8988T (cell line): ENCODE measurements at places on chromosomes 11 and 22.

- DNase-seq: no peak
Observed at GRCh38 chr11:64853709-64854108, 9.3 kb upstream of the CDC42BPG start.

GRCh38 chr22:31103111-31103510, 4.3 kb downstream of the SELENOM start:
- DNase-seq: no peak

GRCh38 chr11:65216830-65217229, 35.1 kb downstream of the CAPN1 start:
- DNase-seq: no peak

DNA sequence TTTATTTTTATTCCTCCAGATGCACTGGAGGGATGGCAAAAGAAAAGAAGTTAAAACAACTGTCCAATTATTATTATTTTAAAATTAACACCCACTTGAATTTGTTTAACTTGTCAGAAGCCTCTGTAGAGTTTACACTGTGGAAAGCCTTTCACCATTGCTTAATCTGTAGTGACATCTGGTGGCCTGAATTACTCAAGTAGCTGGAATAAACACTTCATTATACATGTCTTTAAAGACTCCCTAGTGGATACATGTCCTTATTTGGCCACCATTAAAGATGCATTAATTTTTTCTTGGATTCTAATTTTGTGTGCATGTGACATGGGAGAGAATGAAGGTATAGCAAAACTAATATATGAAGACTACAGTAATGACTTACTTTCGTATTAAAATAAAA, 1496.5 kb downstream of the FAM181B start:
- no peak for DNase-seq

DNA sequence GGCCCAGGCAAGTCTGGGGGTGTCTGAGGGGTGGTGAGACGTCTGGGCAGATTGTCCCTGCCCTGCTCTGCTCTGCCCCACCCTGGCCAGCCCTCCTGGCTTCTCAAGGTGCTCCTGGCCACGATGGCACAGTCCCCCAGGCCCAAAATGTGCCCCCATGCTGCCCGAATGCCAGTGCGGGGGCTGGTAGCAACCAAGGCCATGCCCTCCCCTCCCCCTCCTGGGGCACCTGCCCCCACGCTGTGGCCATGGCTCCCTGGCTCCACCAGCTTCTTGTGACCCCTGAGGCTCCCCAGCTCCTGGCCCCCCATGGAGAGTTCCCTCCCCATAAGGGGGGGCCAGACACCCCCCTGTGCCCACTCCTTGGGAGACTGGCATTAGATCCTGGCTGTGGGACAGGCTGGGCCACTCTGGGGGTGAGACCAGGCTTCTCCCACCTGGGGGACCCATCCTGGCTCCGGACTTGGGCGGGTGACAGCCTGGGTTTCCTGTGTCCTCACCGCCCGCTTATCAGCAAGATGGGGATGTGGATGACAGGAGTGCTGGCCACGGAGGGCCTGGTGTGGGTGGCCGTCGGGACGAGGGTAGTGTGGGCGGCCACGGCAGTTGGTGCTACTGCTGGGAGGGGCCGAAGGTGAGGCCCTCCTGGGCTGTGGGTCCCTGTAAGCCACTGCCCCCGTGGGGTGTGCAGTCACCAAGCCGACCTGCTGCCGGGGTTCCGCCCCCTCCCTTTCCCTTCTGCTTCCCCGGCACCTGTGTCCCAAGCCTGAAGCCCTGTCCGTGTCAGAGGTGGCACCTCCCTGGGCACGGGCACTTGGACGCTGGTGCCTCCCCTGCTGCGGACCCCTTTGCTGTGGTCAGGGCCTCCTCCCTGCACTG, 15.9 kb upstream of the MUC6 start:
- no peak for DNase-seq

DNA sequence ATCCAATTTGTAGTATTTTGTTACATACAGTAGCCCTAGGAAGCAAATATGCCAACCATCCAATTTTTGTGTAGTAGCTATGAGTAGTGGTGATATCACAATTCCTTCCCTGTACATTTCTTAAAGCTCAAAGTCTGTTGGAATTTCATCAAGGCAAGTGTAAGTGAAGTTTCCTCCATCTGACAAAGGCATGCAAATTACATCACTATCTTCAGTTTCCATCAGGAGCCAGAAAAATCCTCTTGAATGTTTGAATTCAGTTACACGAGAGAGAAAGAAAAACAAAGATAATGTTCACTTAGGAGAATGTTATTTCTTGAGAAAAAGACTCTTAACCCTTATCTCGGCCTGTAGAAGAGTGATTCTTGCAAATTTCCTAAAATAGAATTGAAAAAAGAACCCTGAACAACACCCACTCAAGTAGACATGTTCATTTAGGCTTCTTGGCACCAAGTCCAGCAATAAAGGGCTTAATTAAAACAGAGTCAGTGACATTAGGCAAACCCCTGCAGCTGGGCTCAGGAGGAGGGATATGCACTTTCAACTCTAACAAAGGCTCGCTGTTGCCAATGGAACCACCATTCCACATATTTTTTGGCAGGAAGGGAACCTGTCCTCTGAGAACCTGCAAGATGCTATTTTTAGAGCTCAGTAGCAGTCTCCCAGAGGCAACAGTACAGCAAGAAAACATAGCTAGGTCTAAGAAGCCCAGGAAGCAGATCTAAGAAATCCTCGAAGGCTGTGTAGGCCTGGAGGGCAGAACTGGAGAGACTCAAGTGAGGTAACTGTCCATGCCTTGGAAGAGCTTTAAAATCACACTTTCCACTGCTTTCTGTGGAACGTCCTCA, 144.6 kb downstream of the CCDC81 start:
- DNase-seq: no peak

DNA sequence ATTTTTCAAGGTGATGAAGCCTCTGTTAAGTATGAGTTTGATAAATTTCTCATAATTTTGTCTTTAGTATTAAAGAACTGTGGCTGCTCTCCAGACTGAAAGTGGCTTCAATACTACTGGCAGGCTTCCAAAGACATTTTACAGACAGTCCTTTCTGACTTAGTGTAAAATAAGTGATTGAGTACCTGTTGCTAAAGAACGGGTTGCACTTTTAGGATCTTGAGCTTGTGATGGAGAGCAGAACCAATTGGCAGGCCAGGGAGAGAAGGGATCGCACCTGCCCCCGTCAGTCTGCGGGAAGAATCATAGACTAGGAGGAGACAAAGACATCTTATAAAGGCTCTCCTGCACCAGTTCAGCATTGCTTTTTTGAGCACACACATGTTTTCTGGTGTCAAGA, 4.4 kb downstream of the NCAM1 start:
- no peak for DNase-seq

DNA sequence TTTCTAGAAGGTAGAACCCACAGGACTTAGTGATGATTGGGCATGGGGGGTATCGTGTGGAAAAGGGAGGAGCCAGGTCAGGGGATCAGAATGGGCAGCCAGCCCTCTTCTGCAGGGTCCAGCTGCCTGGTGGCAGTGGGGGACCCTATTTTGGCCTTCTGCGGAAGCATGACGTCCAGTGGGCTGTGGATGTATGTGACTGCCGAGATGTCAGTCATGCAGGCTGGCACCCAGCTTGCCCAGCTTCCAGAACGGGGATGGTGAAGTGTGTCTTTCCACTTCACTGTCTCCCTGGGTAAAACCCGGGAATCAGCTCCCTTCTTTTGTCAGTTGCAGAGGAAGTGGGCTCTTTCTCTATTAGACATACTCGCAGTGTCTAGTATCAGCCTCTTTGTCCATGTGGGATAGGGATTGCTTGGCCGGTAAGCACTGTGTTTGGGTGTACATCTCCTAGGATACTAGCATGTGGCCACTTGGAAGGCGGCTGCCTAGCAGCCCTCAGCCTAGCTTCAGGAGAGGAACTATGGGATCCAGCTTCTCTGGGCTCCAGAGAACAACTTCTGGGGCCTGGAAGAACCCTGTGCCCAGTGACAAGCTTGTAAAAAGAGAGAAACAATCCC, 51.4 kb downstream of the GRIK4 start:
- DNase-seq: no peak

DNA sequence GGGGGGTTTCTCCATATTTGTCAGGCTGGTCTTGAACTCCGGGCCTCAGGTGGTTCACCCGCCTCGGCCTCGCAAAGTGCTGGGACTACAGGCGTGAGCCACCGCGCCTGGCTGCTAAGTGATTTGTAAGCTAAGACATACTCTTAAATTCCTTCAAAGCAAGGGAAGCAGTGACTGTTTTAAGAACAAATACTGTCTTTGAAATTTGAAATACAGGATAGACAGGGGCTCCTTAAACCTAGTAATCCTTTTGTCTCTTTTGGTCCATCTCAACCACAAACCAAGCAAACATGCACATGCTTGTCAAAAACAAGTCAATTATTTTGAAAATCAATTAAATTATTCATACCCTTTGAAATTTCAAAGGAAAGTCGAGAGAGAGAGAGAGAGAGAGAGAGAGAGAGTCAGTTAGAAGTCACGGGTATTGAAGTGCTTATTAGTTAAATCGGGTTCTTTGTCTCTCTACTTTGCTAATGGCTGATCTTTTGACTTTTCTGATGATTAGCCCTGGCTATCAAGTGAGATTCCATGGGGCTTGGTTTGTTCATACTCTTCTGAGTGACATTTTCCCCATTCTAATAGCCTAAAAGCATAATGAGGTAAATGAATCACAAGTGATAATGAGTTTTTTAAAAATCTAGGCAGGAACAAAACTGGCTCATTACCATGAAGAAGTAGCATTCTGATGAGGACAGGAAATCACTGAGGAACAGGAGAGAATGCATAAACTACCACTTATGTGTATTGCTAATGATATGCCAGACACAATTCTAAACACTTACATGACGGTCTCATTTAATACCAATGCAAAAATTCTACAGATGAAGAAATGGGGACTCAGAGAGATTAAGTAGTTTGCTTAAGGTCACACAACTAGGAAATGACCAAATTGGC, 48.0 kb downstream of the MCHR1 start:
- no peak for DNase-seq

DNA sequence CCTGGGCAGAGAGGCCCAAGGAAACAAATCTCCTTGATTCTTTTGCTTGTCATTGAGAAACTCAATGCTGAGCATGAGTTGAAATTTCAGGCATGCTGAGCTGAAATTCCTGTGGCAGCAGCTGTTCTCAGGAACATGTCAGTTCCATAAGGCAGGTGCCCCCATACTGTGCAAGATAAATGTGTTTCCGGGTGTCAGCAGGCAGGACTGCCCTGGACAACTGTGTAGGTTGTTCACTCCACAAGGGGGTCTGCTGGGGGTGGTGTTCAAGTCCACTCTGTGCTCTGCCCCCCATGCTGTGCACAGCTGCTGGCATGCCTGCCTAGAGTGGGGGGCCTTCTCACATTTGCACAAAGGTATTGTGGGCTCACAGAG, 133.7 kb downstream of the CTTN start:
- no peak for DNase-seq

DNA sequence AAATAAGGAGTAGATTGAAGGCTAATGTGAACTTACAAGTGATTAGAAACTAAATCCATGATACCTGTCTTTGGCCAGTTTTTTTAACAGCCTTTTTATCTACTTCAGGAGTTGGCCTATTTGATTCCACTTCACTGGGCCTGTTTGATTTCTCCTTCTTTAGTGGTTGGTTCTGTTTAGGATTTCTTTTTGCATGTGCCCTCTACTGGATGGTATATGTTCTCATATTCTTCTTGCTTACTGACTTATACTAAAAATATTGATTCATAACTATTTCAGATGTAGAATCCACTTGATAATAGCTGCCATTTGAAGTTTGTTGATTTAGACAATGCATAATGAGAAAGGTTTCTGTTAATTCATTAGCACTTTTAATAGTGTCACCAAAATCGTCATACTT, 53.9 kb downstream of the USP47 start:
- no peak for DNase-seq

DNA sequence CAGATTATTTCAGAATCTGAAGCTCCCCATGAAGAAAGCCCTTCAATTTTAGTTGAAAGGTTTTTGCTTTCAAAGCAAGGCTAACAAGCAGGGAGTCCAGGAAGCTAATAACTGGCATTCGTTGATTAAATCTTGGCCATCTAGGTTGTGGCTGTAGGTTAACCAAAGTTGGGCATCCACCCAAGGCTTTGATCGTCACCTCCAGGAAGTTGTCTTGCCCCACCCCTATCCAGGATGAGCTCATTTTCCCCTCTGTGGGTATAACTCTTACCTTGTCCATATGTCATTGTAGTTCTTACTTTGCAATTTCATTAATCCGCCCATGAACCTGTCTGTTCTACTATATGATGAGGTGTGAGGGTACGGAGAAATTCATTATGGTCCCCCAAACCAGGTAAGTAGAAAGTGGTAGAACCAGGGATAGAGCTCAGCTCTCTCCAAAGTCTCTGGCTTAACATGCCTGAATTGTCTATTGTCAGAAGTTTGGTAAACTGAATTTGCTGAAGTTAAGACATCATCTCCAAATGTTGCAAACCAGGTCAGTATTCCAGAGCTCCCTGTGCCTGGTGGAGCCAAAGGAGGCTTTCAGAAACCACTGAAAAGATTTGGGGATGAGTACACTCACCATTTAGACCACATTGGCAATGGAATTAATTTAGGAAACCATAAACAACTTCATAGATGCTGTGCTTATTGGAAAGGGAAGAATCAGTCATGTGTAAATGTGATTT, 97.1 kb downstream of the CD44 start:
- no peak for DNase-seq

- no peak for DNase-seq
Observed at GRCh38 chr11:62438641-62439040, 19.8 kb downstream of the SCGB1A1 start.

GRCh38 chr11:48017831-48018527, 37.6 kb downstream of the PTPRJ start:
- no peak for DNase-seq

DNA sequence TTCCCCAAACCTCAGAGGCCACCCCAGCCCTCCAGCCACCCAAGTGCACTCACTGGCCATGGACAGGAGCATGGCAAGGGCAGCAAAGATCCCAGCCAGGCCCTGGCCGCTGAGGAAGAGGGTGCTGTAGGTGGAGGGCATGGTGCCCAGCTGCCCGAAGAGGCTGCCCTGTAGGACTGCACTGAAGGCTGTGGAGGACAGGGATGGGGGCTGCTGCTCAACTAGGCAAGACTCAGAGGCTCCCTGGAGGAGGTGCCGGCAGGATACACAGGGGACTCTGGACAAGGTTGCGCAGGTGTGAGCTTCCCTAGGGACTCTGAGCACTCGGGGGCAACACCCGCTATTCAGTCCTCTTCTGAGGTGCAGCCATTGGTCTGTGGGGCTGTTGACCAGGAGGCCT, 3.1 kb downstream of the SLC29A2 start:
- no peak for DNase-seq

GRCh38 chr11:3205261-3206155, 13.1 kb downstream of the MRGPRG start:
- no peak for DNase-seq

DNA sequence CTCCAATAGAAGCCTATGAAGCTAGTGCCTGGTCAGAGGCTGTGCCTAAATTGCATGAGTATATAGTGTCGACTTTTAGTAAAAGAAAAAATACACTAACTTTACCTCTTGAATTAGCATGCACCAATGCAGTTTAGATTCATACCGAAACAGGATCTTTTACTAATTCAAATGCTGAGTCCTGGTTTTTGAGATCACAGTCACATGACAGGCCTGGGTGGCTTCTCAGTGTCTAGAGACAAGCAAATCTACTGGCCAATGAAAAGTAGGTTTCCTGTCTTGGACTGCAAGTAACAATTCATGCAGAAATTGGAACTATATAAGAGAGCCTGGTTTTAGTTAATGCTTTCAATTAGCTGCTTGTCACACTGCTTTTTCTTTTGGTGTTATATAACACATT, 7.2 kb downstream of the ARHGEF12 start:
- no peak for DNase-seq
